Activated T-cell treated with anti-CD3 and anti-CD28 coated beads, Interleukin-2, amount 50 U/mL, for 4 hours (primary cell): ENCODE measurements at places on chromosomes 7 and 10. TPM values are rescaled to one million over a fixed set of nuclear protein-coding genes. Genes with fewer than 3 reads are reported as not detected.

Gene CYP51A1
- 44.8 TPM for total RNA-seq

Gene ABCC2
- 1.5 TPM for total RNA-seq

Gene SLC16A9
- 1.3 TPM for total RNA-seq

Gene ZC3HAV1L
- total RNA-seq: 7.0 TPM

Gene NFE2L3
- 34.1 TPM for total RNA-seq

Gene LUC7L2
- 214 TPM for total RNA-seq

Gene TMEM213
- not detected for total RNA-seq

Gene PDZD7
- total RNA-seq: 0.05 TPM

Gene C10orf67
- 1.1 TPM for total RNA-seq

Gene TMEM178B
- total RNA-seq: 0.23 TPM

Gene GPR85
- not detected for total RNA-seq

Gene CTAGE4
- 1.6 TPM for total RNA-seq

Gene THNSL1
- total RNA-seq: 4.0 TPM

Gene PTPRZ1
- total RNA-seq: 0.05 TPM

Gene CFTR
- total RNA-seq: 0.16 TPM

Gene TMEM106B
- total RNA-seq: 25.4 TPM

Gene SPDYE5
- total RNA-seq: not detected

DNA sequence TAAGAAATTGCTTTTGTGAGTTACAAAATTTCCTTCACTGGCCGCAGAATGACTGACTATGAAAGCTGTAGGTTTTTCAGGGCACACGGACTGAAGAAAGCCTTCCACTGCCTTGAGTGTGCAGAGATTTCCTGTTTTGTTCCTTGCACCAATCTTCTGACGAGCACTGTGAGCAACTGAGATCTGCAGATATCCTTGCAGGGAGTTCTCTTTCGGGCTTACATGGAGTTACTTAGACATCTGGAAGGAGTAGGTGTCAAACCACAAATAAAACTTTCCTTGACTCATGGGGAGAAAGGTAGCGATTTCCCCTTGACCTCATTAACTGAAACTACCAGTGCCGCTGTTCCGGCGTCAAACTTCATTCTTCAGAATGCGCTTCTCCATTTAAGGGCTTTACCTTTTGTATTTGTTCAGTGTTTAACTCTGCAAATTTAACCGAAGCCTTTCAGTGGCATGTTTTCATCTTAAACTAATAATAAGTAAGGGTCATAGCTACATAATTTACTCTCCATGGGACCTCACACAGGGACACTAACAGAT, 1175.3 kb downstream of the GATA3 start:
- DNase-seq: no peak

- no peak for DNase-seq
Measured at GRCh38 chr10:122388287-122388997, 13.9 kb downstream of the PLEKHA1 start.

- peak; percentile 18 for DNase-seq
Measured at GRCh38 chr10:71974489-71975021, 10.4 kb downstream of the CHST3 start.

- DNase-seq: no peak
Measured at GRCh38 chr10:93596539-93596938, 4.5 kb downstream of the RBP4 start.

- DNase-seq: no peak
Measured at GRCh38 chr10:49632406-49633317, 18.8 kb downstream of the CHAT start.

DNA sequence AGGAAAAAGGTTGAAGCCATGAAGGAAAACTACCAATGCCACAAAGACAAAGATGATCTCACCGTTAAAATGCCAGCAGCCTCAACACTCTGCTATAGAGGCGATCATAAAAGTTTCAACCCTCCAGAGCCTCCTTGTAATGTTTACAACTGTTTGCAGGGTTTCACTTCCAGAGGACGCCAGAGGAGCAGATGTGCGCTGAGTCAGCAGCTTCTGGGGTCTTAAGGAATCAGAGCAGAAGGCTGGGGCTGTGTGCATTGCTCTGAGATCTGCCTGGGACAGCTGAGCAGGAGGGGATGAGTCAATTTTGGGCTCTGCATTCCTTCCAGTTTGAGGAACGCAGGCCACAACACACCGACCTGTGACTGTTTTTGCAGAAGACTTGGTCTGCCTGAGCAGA, 98.3 kb downstream of the TMEM130 start:
- no peak for DNase-seq

- DNase-seq: no peak
Measured at GRCh38 chr10:52115823-52116222, 198.3 kb upstream of the DKK1 start.

DNA sequence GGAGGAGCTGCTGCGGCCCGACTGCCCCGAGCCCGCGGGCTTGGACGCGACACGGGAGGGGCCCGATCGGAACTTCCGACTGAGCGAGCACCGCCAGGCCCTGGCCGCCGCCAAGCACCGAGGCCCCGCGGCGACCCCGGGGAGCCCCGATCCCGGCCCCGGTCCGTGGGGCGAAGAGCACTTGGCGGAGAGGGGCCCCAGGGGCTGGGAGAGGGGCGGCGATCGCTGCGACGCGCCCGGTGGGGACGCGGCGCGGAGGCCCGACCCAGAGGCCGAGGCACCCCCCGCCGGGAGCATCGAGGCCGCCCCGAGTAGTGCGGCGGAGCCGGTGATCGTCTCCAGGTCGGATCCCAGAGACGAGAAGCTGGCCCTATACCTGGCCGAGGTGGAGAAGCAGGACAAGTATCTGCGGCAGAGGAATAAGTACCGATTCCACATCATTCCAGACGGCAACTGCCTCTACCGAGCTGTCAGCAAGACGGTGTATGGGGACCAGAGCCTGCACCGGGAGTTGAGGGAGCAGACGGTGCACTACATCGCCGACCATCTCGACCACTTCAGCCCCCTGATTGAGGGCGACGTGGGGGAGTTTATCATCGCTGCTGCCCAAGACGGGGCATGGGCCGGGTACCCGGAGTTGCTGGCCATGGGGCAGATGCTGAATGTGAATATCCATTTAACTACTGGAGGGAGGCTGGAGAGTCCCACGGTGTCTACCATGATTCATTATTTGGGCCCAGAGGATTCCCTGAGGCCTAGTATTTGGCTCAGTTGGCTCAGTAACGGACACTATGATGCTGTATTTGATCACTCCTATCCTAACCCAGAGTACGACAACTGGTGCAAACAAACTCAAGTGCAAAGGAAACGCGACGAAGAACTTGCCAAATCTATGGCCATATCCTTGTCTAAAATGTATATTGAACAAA, 1.4 kb downstream of the OTUD1 start:
- peak; percentile 17 for DNase-seq

DNA sequence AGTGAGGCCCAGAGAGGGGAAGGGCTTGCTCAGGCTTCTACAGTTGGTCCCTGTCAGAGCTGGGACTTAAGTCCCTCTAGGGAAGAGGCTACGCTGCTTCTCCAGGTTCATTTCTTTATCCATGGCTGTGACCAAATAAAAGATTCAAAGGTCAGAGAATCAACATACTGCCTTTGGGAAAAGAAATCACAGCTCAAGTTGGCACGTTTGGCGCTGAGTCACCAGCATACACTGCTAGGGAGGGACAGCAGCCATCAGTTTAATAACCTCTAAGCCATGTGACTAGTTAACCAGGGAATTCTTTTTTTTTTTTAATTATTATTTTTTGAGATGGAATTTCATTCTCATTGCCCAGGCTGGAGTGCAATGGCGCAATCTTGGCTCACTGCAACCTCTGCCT, 28.4 kb upstream of the CRHR2 start:
- DNase-seq: no peak

- DNase-seq: no peak
Measured at GRCh38 chr7:128219636-128220035, 21.4 kb upstream of the LEP start.

GRCh38 chr10:73974309-73974946, 23.5 kb upstream of the VCL start:
- DNase-seq: no peak

- no peak for DNase-seq
Measured at GRCh38 chr7:21269021-21269420, 158.9 kb upstream of the SP4 start.

GRCh38 chr7:138865843-138866242, 67.8 kb upstream of the ATP6V0A4 start:
- DNase-seq: peak; percentile 42

DNA sequence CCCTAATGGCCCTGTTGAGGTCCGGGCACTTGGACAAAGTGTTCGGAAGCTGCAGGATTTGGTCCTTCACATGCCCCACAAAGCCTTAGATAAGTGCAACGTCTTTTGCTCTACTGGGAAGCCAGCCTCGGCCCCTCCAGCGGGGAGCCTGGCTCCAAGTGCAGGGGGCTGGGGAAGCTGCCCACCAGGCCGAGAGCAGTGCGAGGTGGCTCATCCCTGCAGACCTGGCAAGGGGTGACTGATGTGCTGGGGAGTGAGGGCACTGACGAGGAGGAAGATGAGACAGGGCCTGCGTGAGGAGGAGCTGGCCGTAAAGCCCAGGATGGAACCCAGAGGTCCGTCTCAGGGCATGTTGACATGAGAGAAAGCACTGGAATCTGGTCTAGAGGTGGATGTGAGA, 135.8 kb upstream of the NPS start:
- no peak for DNase-seq

DNA sequence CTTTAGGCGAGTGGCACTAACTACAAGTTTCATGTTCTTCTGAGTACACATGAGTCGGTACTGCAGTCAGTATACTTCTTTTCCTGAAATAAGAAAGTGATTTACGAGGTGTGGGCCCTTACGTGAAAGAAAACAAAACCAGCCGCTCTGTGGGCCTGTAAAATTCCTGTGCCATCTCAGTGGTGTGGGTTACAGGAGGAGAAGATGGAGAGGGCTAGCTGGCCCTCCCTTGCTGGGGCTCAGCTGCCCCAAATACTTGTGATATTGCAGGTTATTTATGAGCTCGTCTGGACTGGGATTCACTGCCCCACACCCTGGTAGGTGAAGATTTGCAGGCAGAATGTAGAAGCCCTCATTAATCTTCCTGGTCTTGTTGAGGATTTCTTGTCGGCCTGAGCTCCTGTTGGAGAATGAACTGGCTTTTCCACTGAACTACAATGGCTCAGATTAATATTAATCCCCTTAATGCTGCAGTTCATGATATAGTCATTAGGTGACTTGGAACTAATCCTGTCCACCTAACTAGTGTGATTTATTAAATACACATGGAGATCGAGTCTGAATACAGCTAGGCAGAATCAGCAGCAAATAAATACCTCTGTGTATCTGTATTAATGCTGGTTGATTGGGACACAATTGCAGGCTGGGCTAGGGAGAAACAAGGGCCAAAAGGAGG, 68.0 kb downstream of the GBF1 start:
- no peak for DNase-seq

GRCh38 chr7:148704970-148705369, 6.3 kb downstream of the CUL1 start:
- no peak for DNase-seq

- no peak for DNase-seq
Measured at GRCh38 chr10:20890491-20891337, 6.4 kb downstream of the NEBL start.

DNA sequence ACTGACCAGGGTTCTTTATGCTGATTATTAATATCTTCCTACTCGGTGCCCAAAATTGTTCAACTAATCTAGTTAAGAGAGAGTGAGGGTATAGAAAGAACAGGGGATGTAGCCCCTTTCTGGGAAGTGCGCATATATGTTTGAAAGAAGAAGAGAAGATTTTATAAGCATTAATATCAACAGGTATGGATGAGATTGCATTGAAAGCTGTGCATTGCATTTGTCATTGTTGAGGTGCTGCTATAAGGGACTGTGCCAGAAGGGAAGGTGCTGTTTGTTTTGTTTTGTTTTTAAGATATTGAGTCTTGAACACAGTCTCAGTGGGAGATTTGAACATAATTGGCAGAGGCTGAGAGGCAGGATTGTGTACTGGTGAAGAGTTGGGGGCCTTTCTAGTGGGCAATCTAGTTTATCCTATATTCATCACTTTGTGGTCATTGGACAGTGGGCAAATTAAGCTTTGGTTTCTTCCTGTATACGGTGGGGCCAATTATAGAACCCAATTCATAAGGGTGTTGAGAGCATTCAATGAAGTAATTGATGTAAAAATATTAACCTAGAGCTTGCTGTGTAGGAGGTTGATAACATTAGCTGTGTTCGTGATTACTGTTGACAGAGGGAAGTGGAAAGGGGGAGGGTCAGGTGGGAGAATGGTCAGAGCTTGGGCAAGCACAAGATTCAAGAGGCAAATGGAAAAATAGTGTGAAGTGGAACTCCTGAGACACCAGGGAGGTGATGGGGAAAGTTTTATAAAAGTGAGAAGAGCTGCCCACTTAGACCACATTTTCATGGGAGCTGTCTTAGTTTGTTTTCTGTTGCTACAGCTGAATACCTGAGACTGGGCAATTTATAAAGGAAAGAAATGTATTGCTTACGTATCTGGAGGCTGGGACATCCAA, 19.9 kb upstream of the PCGF5 start:
- no peak for DNase-seq

- DNase-seq: no peak
Measured at GRCh38 chr10:74927701-74928100, 101.3 kb downstream of the KAT6B start.

- no peak for DNase-seq
Measured at GRCh38 chr10:93445097-93445960, 36.8 kb downstream of the MYOF start.

DNA sequence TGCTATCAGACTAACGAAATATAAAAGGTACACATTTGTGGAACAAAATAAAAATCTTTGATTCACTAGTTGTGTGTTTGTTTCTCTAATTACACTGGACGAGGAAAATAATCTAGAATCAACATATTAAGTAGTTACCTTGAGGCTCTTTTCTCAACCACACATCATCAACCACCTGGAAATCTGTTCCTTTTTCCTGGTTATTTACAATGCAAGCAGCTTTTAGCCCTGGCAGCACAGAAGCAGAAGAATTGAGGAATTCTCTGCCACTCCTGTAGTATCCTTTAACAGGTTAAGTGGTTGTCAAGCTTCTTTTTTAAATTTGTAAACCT, 23.7 kb downstream of the NUP42 start:
- DNase-seq: no peak

- no peak for DNase-seq
Measured at GRCh38 chr7:89770161-89770560, 384.1 kb upstream of the STEAP1 start.

DNA sequence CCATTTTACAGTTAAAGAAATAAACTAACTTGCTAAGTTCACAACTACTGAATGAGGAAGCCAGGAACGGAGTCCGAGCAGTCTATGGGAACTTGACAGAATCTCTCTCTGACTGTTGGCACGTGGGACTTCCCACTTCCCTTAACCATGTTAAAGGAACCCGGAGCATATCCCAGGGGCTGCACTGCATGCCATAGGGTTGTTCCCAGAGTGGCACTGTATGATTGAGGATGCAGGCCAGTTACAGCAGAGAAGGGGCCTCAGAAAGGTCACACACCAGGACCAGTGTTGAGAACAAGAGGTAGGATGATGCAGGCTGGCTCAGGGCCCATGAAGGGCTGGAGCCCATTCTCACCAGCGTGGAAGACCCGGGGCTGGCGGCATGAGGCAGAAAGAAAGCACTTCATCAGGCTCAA, 201.8 kb downstream of the NSUN6 start:
- DNase-seq: no peak
